CD4-positive, alpha-beta T cell treated with Interleukin-4 for 4 hours (primary cell): ENCODE measurements at places on chromosomes 2 and 18.

DNA sequence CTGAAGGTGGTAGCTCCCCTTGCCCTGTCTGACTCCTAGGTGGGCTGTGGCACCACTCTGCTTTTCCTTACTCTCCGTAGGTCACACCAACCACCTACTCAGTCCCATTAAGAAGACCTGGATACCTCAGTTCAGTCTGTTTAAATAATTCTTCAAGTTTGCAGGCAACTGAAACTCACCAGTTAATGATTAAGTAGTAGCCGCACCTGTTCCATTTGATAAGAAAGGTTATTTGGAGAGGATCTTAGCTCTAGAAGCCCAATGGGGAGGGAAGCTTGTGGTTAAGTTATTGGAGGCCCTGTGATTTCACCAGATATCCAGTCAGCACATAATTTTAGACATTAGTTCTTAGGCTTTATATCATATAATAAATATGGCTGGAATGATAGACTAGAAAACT is 1193.0 kb downstream of the DPP10 start:
- DNase-seq: no peak

DNA sequence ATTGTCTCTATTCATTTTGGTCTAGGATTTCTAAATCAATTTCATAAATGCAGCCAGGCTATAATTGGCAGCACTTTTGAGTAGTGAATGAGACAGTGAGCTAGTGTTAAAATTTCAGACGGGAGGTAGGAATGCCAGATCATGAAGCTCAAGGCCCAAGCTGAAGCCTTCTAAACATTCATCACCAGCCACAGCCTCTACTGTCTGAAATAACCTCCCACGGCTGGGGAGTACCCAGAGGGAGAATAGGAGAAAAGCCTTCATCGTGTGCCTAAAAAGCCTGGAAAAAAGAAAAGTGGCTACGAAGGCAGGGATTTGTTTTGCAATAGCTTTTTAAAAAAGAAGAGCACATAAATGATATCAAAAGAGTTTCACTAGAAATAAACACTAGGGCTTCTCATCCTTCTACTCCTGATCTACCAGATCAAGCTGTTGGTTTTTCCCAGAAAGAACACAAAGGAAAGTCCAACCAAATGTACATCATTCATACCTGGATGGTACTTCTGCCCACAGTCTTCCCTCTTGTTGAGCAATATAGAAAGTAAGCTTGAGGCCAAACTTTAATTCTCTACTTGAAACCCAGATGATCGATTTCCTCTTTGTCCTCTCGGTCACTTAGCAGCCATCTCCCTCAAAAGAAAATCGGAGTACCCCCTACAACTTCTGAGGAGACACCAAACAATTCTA is 48.1 kb upstream of the SLC39A10 start:
- no peak for DNase-seq

GRCh38 chr2:63539416-63540162 is 48.7 kb downstream of the WDPCP start:
- DNase-seq: no peak

GRCh38 chr2:60780721-60781120 is 24.7 kb downstream of the PAPOLG start:
- DNase-seq: no peak

DNA sequence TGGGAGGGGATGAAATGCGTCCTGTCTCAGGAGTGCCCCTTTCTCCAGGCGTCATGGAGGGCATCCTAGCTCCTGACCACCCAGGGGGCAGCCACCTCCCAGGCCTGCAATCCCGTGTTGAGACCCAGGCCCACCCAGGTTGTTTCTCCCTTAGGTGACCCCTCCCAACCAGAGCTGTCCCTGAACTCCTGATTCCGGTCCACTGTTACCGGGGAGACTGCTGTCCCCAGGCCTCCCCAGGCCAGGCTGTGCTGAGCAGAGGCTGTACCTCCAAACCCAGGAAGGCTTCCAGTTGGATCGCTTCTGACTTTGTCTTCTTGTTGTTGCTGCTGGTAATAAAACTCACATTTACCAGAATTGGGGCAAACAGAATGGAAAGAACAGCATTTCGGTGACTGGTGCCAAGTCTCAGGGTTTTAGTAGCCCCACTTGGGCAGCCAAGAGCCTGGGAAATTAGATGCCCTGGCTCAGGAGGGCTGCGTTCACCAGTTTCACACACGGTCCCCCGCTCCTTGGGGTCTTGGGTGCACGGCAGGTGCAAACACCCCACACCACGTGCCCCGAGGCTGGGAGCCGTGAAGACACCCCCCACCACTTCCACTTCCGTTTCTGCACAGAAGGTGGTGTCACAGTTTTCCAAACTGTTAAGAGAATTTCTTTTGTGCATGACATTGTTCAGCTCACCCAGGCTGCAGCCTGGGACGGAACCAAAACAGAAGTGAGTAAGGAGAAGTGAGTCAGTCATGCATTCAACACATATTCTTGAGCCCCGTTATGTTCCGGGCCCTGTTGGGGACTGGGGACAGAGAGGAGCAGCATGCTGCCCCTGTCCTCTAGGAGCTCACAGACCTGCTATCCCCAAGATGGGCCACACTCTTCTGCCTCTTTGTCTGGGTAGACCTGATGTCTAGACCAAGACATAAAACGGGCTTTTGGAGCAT is 29.4 kb downstream of the ITM2C start:
- no peak for DNase-seq

- DNase-seq: no peak
Observed at GRCh38 chr2:234853729-234854128, 98.1 kb upstream of the SH3BP4 start.

DNA sequence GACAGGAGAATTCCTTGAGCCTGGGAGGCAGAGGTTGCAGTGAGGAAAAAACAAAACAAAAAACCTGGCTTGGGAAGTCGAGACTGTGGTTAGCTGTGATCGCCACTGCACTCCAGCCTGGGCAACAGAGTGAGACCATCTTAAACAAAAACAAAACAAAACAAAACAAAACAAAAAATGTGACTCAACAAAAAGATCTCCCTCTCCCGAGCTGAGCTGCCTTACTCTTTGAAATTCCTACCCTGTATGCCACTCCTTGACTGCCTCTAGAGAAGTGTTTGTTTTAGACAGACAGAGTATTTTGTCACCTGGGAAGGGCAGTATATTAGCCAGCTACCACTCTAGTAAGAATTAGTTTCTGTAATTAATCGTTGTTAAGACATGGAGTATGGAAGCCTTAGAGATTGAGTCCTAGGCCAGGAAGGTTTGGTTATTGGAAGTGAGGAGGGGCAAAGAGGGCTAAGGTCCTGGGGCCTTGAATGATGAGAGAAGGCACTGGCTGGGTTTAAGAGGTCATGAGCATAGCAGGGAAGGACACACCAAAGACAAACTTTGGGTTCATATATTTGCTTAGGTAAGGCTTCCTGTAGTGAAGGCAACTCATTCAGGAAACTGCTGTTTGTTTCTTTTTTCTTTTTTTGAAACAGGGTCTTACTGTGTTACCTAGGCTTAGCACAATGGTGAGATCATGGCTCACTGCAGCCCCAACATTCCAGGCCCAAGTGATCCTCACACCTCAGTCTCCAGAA is 56.0 kb downstream of the HAUS1 start:
- no peak for DNase-seq

GRCh38 chr18:29853126-29853525 is 1189.4 kb downstream of the DSC3 start:
- DNase-seq: no peak

- DNase-seq: peak; percentile 56
Observed at GRCh38 chr2:68745006-68745405, 10.4 kb downstream of the ARHGAP25 start.

DNA sequence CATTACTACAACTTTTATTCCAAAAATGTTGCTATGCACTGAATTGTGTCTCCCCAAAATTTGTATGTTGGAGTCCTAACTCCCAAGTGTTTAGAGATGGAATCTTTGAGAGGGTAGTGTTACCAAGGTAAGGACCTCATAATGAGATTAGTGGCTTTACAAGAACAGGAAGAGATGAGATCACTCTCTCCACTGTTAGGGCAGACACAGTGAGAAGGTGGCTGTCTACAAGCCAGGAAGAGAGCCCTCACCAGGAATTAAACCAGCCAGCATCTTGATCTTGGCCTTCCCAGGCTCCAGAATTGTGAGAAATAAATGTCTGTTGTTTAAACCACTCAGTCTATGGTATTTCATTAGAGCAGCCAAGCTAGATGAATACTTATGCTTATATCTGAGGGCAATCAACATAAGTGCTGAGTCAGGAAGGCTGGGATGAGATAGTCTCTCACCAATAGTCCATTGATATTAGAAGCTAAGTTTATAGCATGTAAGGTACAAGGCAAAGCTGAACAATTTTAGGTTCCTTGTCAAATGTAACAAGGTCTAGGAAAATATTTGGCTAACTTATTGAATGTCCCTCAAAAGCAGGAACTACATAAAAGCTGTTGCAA is 317.6 kb upstream of the REG3G start:
- DNase-seq: no peak

- DNase-seq: no peak
Observed at GRCh38 chr18:57859314-57859713, 56.2 kb upstream of the ATP8B1 start.

- no peak for DNase-seq
Observed at GRCh38 chr2:209976698-209977385, 25.6 kb upstream of the RPE start.

- DNase-seq: no peak
Observed at GRCh38 chr2:205800773-205801172, 118.5 kb downstream of the NRP2 start.
